Foreskin fibroblast (primary cell): ENCODE measurements at places on chromosomes 2 and 18.

DNA sequence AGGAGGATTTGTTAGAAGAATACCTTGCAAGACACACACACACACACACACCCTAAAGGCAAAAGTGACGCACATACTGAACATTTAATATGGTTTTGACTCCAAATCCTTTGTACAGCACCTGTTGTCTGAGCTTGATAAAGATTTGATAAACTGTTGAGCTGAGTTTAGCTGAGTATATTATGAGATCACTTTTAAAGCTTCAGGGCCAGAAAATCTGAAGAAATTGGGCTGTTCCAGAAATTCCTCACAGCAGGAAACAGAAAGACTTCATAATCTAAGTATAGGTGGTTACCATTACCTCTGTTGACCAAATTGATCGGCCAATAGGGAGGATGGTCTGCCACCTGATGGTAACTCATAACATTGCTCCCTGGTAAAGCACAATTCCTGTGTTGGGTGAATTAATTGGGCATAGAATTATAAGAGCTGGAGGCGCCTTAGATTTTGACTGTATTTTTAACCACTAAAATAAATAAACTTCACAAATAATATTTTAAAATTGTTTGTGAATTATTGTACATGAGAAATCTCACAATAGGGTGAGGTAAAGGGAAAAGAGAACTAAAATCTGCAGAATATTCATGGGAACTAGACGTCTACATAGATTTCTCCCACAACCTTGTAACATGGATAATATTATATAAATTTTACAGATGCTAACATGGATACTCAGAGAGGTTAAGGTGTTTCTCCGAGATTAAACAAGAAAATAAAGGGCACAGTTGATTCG lies 21.8 kb upstream of the RPIA start:
- peak; percentile 21 for DNase-seq

DNA sequence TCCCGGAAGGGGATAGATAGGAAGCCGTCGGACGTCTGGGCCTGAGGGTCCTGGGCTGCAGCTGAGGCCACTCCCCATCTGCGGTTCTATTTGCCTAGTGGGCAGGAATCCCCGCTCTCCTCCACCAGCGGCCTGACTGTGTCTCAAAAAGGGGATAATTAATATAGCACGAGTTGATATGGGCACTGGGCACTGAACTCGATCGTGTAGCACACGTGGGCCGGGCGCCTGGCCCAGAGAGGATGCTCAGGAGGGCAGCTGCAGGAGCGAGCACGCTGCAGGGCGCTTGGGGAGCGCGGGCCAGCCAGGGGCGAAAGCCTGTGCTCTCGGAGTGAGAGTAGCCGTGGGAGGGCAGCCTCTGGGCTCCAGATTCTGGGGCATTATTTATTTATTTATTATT lies 8.8 kb upstream of the GBX2 start:
- DNase-seq: no peak

DNA sequence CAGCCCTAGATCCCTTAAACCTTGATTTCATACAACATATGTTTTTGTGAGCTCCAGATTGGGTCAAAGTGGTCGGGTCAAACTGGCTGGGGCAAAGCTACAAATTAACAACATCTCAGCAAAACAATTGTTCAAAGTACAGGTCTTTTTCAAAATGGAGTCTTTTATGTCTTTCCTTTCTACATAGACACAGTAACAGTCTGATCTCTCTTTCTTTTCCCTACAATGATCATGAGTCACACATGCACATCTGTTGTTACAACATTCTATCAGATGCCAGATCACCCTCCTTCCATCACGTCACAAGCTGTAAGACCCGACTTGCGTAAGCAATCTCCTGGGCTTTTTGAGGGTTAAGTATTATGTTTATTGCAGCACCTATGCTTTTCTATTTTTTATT lies 55.1 kb downstream of the RHOB start:
- peak; percentile 96 for DNase-seq

DNA sequence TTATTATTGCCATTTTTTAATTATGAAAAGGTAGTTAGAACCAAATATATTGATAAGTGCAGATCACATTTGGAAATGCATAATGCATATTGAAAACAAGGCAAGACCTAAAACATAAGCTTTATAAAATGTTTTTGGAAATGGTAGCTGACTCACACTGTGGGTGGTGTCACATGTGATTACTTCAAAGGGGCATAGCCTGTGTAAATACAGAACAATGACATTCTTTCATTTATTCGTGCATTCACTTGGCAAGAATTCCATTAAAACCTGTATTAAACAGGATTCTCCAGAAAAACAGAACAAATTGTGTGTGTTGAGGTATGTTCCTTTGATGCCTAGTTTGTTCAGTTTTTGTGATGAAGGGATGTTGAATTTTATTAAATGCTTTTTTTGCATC lies 427.3 kb upstream of the ST6GAL2 start:
- DNase-seq: no peak

DNA sequence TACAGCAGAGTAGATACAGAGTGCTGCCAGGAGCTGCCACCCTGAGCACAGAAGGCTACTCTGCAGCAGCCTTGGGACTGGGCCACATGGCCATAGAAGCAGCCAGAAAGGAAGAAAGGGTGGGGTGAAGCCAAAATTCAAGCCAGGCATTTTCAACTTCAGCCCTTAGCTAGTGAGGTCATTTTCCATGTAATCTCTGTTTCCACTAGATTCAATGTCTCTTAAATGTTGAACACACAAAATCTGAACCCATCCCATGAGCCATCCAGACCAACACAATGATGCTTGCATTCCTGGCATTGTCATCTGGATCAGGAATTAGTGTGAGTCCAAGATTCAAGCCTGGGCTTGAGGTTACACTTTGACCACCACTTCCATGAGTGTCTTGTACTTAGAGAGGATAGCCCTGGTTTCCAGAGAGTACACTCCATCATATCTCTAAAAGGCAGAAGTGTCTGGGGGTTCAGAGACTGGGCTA lies 243.6 kb downstream of the OSR1 start:
- peak; percentile 24 for DNase-seq

- no peak for DNase-seq
Observed at GRCh38 chr2:179669196-179669595, 192.2 kb downstream of the ZNF385B start.

- no peak for DNase-seq
Observed at GRCh38 chr2:35447215-35447614, 908.4 kb upstream of the CRIM1 start.

- DNase-seq: no peak
Observed at GRCh38 chr18:69259282-69259681, 141.4 kb upstream of the DOK6 start.

GRCh38 chr2:45180033-45180746 lies 170.9 kb upstream of the SIX2 start:
- DNase-seq: no peak

- no peak for DNase-seq
Observed at GRCh38 chr2:194927489-194927888, 729.5 kb upstream of the SLC39A10 start.

GRCh38 chr18:59065684-59066083 lies 74.0 kb upstream of the SEC11C start:
- no peak for DNase-seq

DNA sequence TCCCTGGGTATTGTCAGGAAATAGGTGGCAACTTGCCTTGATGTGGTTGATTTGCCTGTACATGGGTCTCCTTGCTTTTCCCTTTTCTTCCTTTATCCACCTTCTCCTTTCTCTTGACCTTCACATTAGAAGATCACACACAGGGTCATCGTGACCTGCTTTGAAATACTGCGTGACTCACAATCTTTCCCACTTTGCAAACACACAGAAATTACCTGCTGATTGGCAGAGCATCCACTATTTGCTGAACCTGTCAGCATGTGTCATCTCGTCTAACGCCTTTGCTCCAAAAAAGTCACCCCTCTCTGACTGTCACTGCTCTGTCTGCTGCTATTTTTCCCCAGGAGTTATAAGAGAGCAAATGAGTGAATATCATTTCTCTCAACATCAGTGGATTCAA lies 60.8 kb downstream of the MYO3B start:
- no peak for DNase-seq

- DNase-seq: no peak
Observed at GRCh38 chr2:144379851-144380311, 140.0 kb downstream of the ZEB2 start.

GRCh38 chr2:214747992-214748391 lies 61.5 kb downstream of the BARD1 start:
- DNase-seq: no peak

GRCh38 chr2:139160836-139161235 lies 380.6 kb upstream of the NXPH2 start:
- no peak for DNase-seq

DNA sequence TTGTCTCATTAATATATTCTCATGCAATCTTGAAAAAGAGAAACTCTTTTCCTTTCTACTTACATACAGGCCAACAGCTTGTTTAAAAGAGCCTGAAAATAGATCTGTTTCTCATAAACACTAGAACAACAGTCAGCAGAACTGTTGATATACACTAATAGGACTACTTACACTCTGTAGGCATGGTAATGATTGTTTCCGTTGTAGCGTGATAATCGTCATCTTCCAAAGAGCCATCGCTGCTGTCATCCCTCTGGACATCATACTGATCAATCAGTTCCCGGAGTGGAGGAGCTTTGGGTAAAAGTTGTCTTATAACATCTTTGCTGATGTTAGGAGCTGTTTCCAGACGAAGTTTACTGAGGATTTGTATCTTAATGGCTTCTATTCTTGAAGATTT lies 476 bp downstream of the MSTN start:
- peak; percentile 11 for DNase-seq

DNA sequence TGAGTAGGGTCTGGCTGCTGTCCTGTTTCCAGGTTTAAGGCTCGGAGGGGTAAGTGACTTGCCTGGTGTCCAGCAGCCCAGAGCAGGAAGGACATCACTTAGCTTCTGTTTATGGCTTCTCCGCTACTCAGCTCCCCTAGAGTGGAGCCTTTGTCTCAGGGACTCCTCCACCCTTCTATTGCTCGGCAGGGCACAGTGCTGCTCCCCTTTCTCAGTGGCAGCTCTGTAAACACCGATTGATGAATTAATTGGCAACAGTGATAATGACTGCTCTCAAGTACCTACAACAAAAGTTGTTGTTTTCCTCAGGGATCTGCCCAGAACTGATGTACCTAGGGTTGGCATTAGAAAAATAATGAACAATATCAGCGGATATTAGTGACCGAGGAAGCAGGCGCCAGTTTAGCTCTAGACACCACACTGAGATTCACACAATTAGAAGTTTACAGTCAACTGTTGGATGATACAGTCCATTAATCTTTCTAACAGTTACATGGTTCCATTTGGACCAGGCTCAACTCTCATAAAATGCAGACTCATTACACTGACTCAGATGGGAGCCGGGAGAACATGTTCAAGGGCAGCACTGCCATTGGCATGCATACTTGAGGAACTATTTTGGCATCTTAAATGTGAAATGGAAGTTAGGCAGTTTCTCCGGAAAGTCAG lies 265.7 kb downstream of the MTX2 start:
- peak; percentile 77 for DNase-seq

GRCh38 chr2:25582077-25582830 lies 91.1 kb downstream of the DTNB start:
- DNase-seq: no peak

DNA sequence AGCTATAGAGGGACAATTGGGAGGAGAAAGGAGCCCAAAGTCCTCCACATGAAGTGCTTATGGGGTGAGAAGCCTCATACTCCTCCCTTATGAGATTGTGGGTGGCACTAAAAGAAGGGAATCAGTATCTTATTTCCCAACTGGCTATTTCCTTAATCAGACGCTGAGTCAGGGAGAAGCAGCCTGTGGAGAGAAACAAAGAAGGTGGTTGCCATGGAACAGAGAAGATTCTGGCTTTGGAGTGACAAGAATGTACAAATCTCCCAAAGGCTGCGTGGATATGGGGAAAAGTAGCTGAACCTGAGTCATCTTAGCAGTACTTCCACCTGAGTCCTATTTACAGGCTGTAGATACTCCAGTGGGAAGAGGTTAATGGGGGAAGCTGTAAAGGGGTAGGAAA lies 115.8 kb upstream of the CWC22 start:
- peak; percentile 56 for DNase-seq

GRCh38 chr2:131076707-131077106 lies 16.6 kb downstream of the FAM168B start:
- no peak for DNase-seq

DNA sequence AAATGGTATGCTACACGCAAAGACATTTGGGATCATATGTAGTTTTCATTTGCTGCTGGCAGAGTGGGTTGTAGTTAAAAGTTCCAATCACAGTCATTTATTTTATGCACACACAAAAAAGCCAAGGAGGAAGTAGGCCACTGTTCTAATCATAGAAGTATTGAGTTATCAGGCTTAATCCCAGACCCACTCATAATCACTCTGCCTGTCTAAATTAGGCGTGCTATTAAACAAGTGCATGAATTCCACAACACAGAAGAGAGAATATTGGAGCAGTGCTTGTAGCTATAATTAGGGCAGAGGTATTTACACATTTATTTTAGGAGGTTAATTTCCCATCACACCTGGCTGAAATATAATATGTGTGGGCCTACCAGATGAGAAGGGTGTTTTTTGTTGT lies 65.7 kb upstream of the FIGN start:
- DNase-seq: no peak

GRCh38 chr18:38933322-38933721 lies 1367.7 kb upstream of the CELF4 start:
- DNase-seq: no peak

GRCh38 chr2:81437456-81438000 lies 1133.0 kb upstream of the LRRTM1 start:
- no peak for DNase-seq

- peak; percentile 50 for DNase-seq
Observed at GRCh38 chr2:232365621-232366321, 12.8 kb upstream of the ALPP start.

DNA sequence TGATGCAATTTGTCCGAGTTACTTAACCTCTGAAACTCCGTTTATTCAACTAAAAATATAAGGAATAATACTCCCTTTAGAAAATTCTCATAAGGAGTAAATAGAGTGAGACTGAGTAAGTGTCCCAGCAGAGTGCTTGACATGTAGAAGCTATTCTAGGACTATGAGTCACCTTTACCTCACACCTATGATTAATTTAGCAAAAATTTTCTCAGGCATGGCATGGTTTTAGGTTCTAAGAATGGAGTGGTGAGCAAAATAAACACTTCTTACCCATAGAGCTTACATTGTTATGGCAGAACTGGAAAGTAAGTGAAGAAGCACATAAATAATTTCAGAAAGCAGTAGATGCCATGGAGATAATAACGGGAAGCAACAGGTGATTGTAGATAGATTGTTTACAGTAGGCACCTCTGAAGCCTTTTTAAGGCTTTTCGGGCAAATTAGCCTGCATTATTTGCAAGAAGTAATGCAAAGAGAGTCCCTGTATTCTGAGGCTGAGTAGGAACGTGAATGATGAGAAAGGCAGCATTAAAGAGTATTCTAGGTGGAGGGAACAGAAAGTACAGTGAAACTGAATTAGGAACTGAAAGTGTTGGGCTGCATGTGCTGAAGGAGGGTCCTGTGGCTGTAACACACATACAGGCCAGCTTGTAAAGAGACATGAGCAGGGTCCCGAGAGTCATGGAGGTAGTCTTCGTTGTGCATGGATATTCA lies 209.2 kb downstream of the ZNF407 start:
- peak; percentile 78 for DNase-seq

DNA sequence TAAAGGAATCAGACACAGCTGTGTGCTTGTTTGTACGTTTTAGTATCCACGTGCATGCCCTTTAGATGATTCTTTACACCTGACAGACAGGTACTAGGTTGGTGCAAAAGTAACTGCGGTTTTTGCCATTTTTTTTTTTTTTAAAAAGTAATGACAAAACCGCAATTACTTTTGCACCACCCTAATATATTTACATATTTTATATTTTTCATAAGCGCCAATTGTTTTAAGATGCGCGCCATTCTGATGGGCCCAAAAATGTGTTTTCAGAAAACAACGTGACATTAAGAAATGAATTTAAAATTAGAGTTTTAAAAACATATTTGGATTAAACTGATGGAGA lies 972 bp upstream of the COBLL1 start:
- no peak for DNase-seq

GRCh38 chr18:12485479-12486105 lies 77.9 kb downstream of the PRELID3A start:
- no peak for DNase-seq
